T-helper 17 cell (primary cell): ENCODE measurements at places on chromosomes 3 and 15.

GRCh38 chr3:115110830-115111229 is 36.3 kb downstream of the ZBTB20 start:
- DNase-seq: no peak

DNA sequence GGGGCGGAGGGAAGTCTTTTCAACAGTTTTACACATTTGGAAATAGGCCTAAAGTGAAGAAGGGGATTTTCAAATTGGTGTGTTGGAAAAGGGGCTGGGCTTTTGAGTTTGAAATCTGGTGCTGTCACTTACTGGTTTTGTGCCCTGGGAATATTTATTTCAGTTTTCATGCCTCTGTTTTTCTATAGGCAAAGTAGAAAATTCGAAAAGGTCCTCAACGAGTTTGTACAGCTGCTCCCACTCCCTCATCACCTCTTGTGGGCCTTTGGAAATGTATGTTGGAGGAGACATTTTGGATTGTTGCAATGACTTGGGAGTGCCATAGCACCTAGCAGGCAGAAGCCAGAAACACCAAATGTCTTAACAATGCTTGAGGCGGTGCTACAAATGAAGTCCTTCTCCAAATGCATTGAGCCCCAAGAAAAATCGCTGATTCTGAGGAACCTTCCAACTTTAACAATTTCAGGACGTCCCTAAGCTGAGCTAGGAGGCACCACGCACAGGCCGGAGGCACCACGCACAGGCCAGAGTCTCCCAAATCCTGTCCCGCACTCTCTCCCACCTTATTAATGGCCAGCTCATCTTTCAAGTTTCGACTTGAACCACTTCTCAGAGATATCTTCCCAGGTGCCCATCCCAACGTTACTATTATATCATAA is 639 bp upstream of the POLR2M start:
- no peak for DNase-seq

DNA sequence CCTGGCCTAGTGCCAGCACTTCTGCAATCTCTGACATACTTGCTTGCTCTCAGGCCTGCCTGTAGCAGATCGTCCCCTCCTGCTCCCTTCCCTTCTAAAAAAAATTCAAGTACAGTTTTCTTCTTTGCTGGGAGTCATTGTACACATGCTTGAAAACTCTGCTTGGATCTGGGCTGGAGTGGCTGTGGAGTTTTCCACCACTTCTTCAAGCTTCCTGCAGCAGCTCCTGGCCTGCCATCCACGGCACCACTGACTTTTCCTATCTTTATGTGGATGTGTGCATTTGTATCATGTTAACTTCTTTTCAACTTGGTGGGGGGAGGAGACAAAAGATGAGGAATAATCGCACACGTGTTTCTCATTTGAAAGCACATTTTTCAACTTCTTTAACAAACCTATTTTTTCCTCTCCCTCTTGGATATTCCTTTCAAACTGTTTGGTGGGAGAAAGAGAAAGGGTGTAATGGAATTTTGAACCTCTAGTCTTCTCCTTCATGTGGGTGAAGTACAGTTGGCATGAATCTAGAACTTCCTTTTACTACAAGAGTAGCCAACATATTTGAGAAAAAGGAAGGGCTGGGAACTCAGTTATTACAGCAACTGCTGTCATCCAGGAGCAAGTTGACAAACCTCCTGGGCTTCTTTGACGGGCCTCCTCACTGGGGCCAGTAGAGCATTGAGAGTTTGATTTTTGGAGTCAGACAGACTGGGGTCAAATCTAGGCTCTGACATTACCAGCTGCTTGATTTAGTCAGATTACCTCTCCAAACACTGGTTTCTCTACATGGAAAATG is 61.2 kb upstream of the LRTM1 start:
- no peak for DNase-seq

DNA sequence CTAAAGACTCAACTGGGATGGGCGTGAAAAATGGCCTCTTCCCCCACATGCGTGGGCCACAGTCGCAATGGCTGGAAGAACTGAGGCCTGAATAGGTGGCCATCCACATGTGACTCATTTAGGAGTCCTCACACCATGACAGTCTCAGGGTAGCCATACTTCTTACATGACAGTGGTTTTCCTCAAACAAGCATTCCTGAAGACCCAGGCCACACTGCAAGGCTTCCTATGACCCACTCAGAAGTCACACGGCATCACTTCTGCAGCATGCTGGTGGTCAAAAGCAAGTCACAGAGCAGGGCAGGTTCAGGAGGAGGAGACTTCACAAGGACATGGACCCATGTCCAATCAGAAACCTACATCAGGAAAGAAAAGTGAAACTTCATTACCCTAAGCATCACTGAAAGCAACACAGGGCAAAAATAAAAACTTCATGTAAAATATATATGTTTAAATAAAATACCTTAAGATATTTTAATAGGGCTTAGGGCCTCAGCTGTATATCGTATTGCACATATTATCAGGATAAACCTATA is 257.1 kb downstream of the OPA1 start:
- no peak for DNase-seq

GRCh38 chr15:40744815-40745152 is 10.3 kb downstream of the RMDN3 start:
- no peak for DNase-seq

- no peak for DNase-seq
Measured at GRCh38 chr3:122572940-122573412, 4.5 kb upstream of the PARP15 start.

DNA sequence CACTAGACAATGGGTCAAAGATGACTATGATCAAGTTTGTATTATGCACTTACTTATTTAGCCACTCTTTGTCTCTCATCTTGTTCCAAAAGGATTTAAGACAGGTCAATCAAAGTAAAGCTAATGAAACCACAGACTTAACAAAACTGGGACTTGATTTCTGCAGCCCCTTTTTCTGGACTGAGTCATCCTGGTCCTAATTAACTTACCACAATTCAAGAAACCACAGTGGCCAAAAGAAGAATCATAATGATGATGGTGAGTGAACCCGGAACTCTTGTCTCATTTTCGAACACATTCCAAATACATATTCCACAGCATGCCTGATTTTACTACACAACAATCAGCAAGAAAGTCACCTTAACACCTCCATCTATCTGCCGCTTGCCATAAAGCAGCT is 1333.0 kb downstream of the ROBO1 start:
- DNase-seq: no peak

DNA sequence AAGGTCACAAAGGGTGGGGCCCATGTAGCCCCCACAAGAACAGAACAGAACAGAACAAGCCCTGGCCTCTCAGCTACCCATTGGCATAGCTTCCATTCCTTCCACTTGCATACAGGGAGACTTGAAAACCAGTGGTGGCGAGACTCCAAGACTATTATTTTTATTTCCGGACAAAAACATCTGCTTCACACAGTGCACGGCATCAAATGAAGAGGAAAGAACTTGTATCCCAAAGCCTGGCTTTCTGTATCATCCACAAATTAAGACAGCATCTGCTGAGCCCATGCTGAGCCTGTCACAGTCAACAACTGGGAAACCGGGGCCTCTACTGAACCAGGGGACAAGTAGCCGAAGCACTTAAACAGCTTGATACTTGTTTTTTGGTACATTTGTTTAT is 56.0 kb downstream of the CLEC3B start:
- no peak for DNase-seq

- no peak for DNase-seq
Measured at GRCh38 chr15:73287019-73287418, 81.7 kb downstream of the HCN4 start.

- DNase-seq: no peak
Measured at GRCh38 chr15:46654993-46655392, 1020.2 kb downstream of the SQOR start.

DNA sequence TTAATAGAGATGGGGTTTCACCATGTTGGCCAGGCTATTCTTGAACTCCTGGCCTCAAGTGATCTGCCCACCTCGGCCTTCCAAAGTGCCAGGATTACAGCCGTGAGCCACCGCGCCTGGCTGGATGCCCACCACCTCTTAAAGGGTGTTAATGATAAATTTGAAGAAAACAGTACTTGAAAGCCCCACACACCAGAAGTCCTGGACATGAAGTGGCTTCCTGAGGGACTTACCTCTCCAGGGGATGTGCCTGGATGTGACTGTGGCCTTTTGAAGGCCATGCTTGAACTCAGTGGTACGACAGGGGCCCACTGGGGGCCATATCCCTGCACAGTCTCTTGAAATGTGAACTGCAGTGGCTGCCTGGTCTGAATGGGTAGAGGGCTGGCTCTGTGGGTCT is 18.2 kb downstream of the IRAK2 start:
- DNase-seq: no peak

GRCh38 chr3:126412841-126413692 is 18.4 kb downstream of the CFAP100 start:
- DNase-seq: no peak

DNA sequence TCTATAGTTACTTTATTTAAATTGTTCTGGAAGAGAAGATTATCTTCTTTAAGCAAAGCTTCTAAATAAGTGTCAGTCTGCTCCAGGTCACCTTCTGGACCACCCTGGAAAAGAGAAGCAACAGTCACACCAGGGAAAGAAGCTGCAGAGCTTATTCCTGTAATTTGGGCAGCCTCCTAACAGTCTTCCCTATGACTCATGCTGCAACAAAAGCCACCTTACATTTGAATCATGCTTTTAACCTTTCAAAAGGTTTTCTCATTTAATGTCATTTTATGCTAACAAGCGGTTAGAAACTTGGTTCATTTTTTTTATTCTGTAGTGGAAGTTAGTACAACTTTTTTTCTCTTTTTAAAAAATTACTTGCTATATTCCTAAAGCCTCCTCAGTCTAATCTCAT is 5.3 kb upstream of the GUCA1C start:
- no peak for DNase-seq

DNA sequence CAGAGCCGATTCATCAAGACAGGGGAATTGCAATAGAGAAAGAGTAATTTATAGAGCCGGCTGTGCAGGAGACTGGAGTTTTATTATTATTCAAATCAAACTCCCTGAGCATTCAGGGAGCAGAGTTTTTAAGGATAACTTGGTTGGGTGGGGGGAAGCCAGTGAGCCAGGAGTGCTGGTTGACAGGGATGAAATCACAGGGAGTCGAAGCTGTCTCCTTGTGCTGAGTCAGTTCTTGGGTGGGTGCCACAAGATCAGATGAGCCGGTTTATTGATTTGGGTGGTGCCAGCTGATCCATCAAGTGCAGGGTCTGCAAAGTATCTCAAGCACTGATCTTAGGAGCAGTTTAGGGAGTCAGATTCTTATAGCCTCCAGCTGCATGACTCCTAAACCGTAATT is 95.4 kb upstream of the CCDC80 start:
- DNase-seq: no peak

GRCh38 chr15:45794712-45795439 is 160.0 kb downstream of the SQOR start:
- DNase-seq: no peak

DNA sequence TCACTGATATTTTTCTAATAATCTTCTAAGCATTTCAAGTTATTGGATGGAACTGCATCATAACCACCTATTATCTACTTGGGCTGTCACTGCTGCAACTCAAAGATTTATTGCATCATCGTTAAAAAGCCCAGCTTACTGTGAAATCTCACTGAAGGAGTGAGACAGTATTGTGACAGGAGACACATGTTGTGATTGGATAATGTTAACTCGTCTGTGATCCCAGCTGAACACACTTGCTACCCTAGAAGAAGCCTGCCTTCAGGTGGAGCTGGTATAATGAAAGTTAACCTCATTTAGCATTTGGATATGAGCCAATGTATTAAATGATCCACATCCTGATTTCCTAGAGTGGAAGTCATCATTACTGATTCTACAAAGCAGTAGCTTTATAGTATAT is 138.1 kb downstream of the MAP2K5 start:
- no peak for DNase-seq

DNA sequence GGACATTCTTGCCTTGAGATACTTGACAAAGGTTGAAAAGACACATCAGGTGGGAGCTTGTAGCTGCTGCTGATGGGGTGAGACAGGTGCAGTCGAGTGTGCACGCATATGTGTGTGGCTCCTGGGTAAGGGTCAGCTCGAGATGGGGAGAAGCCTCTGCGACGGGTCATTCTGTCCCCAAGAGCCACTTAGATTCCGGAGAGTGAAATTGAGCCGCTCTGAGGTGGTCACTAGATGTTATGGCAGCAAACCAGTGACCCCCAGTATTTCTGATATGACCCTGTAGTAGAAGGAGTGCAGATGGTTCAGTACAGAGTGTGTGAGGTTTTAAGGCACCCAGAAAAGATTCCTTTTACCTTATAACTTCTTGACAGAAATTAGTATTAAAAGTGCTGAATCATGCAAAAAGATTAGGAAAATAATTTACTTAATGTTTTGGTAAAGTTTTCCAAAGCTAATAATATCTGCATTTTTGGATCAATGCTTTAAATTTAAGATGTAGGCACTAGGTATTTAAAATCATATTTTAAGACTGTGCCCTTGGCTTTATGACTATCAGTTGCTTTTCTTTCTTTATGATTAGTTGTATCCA is 241.9 kb upstream of the TOPAZ1 start:
- DNase-seq: no peak

DNA sequence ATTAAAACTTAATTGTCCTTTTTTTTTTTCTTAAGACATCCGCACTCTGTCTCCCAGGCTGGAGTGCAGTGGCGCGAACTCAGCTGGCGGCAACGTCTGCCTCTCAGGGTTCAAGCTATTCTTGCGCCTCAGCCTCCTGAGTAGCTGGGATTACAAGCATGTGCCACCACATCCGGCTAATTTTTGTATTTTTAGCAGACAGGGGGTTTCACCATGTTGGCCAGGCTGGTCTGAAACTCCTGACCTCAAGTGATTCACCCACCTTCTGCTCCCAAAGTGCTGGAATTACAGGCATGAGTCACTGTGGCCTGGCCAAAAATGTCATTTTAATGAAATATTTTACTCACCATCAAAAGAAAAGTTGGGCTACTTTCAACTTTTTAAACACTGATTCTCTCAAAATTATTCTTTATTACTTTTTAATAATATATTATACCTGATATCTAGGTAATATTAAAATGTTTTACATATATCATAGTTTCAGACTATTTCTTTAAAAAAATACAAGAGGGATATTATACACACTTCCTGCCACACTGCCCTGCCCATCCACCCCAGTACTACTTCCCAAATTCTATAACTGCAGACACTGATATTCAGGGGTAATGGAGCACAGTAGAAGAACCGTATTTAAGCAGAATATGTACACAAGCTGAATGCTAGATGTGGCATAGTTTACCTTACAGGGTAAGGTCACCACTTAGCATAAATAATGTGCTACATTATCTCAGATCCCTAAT is 723.9 kb upstream of the ZNF385D start:
- DNase-seq: no peak

GRCh38 chr15:81113204-81113657 is 20.8 kb upstream of the CFAP161 start:
- no peak for DNase-seq
